ENCODE measurements at places on chromosomes 11 and 22. TPM values are rescaled to one million over a fixed set of nuclear protein-coding genes. Genes with fewer than 3 reads are reported as not detected.
A peak's percentile ranks its signal among the peaks of the same experiment; 100 is the strongest.

Gene CREBZF
- polyA plus RNA-seq = 22.5 TPM

- H3K36me3 ChIP-seq = peaks cover 4% of the 10 kb centered on the region
- H3K4me3 ChIP-seq = no peak overlapping the region
- no peaks in the 10 kb centered on the region for H3K4me1 ChIP-seq
- H3K27me3 ChIP-seq = no peaks in the 10 kb centered on the region
- DNase-seq = no peak
- no peak overlapping the region for H3K27ac ChIP-seq
Measured at GRCh38 chr11:69153661-69154060, 2.1 kb upstream of the SMIM38 start.

Gene BLID
- not detected for polyA plus RNA-seq

GRCh38 chr11:95307286-95307685 is 76.3 kb upstream of the SESN3 start:
- no peaks in the 10 kb centered on the region for H3K36me3 ChIP-seq
- H3K4me1 ChIP-seq = no peaks in the 10 kb centered on the region
- H3K4me3 ChIP-seq = no peak overlapping the region
- no peak for DNase-seq

- peaks cover 20% of the 10 kb centered on the region for H3K27me3 ChIP-seq
- no peaks in the 10 kb centered on the region for H3K36me3 ChIP-seq
- peaks cover 48% of the 10 kb centered on the region for H3K4me1 ChIP-seq
- no peak for DNase-seq
- H3K27ac ChIP-seq = peak overlapping the region; percentile 91
Measured at GRCh38 chr11:73379189-73379880, 3.1 kb downstream of the RELT start.

DNA sequence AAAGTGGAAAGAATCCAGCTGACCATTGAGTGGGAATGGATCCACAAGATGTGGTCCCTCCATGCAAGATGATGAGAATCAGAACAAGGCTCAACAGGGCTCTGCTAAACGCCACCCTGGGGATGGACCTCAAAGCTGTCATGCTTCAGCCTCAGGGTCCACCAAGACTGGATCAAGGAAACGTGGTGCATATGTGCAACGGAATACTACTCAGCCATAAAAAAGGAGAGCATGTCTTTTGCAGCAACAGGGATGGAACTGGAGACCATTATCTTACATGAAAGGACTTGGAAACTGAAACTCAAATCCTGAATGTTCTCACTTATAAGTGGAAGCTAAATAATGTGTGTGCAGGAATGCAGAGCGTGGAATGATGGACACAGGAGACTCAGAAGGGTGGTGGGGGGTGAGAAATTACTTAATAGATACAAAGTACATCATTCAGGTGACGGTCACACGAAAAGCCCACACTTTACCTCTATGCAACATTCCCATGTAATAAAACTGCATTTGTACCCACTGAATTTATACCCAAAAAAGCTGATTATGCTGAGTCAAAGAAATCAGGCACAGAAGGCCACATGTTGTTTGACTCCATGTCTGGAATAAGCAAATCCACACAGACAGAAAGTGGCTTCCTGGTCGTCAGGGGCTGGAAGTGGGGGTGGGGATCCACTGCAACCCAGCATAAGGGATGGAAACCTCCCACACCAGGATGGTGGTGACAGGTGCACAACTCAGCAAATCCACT is 116.1 kb downstream of the SHANK2 start:
- H3K4me1 ChIP-seq = no peaks in the 10 kb centered on the region
- H3K27me3 ChIP-seq = no peaks in the 10 kb centered on the region
- DNase-seq = no peak
- no peaks in the 10 kb centered on the region for H3K36me3 ChIP-seq

DNA sequence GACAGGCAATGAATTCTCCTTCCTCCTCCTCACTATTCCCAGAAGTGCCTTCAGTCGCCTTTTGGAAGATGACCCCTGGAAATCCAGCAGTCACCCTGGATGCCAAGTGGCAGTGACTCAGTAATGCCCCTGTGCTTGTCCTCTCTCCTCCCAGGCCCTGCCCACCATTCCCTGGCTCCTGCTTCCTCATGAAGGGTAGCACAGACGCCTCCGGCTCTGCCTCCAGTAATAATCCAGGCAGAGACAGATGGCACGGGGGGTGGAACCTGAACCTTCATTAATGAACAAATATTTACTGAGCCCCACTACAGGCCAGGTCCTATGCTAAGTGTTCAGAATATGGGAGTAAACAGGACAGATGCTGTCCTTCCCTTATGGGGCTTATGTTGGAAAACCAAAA is 23.2 kb downstream of the SYT13 start:
- peaks cover 20% of the 10 kb centered on the region for H3K27me3 ChIP-seq
- DNase-seq = no peak
- H3K4me3 ChIP-seq = no peak overlapping the region
- H3K27ac ChIP-seq = no peak overlapping the region

Gene TTC36
- polyA plus RNA-seq = 0.37 TPM

GRCh38 chr22:36204001-36204631 is 2.5 kb upstream of the APOL4 start:
- H3K27me3 ChIP-seq = peaks cover 1% of the 10 kb centered on the region
- no peak overlapping the region for H3K4me3 ChIP-seq
- H3K36me3 ChIP-seq = peaks cover 1% of the 10 kb centered on the region
- no peaks in the 10 kb centered on the region for H3K4me1 ChIP-seq
- DNase-seq = no peak

DNA sequence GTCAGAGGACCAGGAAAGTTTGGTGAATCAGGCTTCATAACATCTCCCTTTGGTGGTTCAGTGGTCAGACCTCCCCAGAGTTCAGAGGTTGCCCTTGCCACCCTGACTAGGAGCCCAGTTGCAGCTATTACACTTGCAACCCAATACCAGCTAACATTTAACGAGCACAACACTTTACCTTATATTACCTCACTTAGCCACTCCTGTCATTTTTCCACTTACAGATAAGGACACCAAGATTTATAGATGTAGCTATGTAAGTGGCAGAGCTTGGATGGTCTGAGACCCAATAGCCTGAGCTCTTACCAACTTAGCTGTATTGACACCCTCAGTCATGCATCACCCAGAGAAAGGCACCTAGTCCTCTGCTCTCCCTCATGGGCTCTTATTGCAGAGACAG is 234.7 kb downstream of the INSC start:
- no peak overlapping the region for H3K4me3 ChIP-seq
- no peaks in the 10 kb centered on the region for H3K36me3 ChIP-seq
- H3K4me1 ChIP-seq = no peaks in the 10 kb centered on the region
- no peak overlapping the region for H3K27ac ChIP-seq
- no peaks in the 10 kb centered on the region for H3K27me3 ChIP-seq
- no peak for DNase-seq

DNA sequence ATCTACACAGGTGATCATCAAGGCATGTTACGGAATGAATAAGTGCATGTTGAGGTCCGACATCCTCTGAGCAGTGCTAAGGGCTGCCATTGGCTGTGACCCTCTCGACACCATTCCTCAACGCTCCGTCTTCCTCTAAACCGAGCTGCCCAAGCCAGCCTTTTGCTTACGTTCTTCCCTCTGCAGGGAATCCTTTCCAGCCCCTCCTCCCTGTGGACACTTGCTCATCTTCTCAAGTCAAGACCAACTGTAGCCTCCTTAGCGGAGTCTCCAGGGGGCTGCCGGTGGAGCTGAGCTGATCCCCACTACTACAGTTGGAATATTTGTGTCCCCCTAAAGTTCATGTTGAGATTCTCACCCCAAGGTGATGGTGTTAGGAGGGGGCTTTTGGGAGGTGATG is 781.0 kb downstream of the TBC1D22A start:
- H3K27ac ChIP-seq = no peak overlapping the region
- no peaks in the 10 kb centered on the region for H3K27me3 ChIP-seq
- no peak overlapping the region for H3K4me3 ChIP-seq
- DNase-seq = no peak

Gene RIC3
- not detected for polyA plus RNA-seq

Gene THY1
- polyA plus RNA-seq = not detected

Gene GRAMD1B
- 0.78 TPM for polyA plus RNA-seq

GRCh38 chr11:120134106-120134930 is 3.6 kb downstream of the TRIM29 start:
- no peak for DNase-seq
- H3K4me1 ChIP-seq = no peaks in the 10 kb centered on the region
- H3K27ac ChIP-seq = no peak overlapping the region
- H3K4me3 ChIP-seq = no peak overlapping the region

Gene ART1
- not detected for polyA plus RNA-seq

Gene POU2F3
- not detected for polyA plus RNA-seq

- H3K4me1 ChIP-seq = no peaks in the 10 kb centered on the region
- DNase-seq = no peak
- no peak overlapping the region for H3K27ac ChIP-seq
- no peaks in the 10 kb centered on the region for H3K36me3 ChIP-seq
- no peak overlapping the region for H3K4me3 ChIP-seq
Measured at GRCh38 chr11:1075341-1075911, 752 bp downstream of the MUC2 start.

- H3K27me3 ChIP-seq = no peaks in the 10 kb centered on the region
- no peak overlapping the region for H3K4me3 ChIP-seq
- H3K36me3 ChIP-seq = no peaks in the 10 kb centered on the region
- no peak overlapping the region for H3K27ac ChIP-seq
- DNase-seq = no peak
- no peaks in the 10 kb centered on the region for H3K4me1 ChIP-seq
Measured at GRCh38 chr22:17890245-17890671, 116.0 kb upstream of the BID start.

Gene FAM227A
- polyA plus RNA-seq = not detected

Gene SEC14L6
- polyA plus RNA-seq = 1.0 TPM

GRCh38 chr11:75733431-75734107 is 15.9 kb downstream of the MOGAT2 start:
- no peak for DNase-seq
- H3K4me3 ChIP-seq = no peak overlapping the region
- H3K4me1 ChIP-seq = no peaks in the 10 kb centered on the region
- H3K27me3 ChIP-seq = peaks cover 5% of the 10 kb centered on the region
- no peak overlapping the region for H3K27ac ChIP-seq

DNA sequence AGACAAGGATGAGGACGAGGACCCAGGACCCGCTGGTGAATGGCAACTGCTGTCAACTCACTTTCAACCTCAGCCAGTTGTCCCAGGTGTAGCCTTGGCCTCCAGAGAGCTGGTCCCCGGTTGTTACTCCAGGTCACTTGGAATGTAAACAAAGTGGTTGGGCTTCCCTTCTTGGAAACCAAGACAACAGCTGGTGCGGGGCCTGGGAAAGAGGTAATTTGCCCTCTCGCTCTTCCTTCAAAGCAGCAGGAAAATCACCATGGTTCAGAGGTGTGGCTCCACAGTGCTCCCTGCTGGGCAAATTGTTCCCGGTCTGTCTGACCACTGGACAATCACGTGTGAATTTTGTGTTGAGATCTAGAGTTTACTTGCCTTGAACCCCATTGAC is 15.0 kb downstream of the SLC1A2 start:
- no peaks in the 10 kb centered on the region for H3K4me1 ChIP-seq
- no peak for DNase-seq
- no peak overlapping the region for H3K4me3 ChIP-seq
- H3K27me3 ChIP-seq = peaks cover 3% of the 10 kb centered on the region
- no peak overlapping the region for H3K27ac ChIP-seq
- H3K36me3 ChIP-seq = no peaks in the 10 kb centered on the region

Gene TESMIN
- polyA plus RNA-seq = 0.47 TPM

GRCh38 chr11:63919267-63920125 is 2.5 kb upstream of the RCOR2 start:
- no peak for DNase-seq
- no peaks in the 10 kb centered on the region for H3K36me3 ChIP-seq
- no peaks in the 10 kb centered on the region for H3K27me3 ChIP-seq
- no peak overlapping the region for H3K27ac ChIP-seq
- H3K4me1 ChIP-seq = peaks cover 17% of the 10 kb centered on the region
- H3K4me3 ChIP-seq = no peak overlapping the region
